ENCODE measurements at places on chromosomes 6 and 20.

GRCh38 chr6:70390067-70390466 is 23.2 kb upstream of the FAM135A start:
- DNase-seq: no peak

DNA sequence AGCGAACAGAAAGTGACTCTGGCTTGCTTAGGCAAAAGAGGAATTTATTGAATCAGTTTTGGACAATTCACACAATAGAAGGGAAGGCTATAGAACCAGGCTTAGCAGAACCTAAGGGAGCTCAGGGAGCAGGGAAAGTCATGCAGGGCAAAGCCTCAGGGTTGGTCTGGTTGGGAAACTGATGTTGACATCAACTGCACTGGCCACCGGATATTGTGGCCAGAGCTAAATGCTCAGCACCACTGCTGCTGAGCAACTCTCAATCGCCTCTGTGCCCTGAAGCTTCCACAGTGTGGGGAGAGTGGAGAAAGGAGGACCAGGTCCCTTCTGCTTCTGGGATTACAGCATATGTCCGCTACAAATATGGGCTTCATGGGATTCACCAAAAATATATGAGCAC is 93.3 kb upstream of the GCM1 start:
- no peak for DNase-seq

DNA sequence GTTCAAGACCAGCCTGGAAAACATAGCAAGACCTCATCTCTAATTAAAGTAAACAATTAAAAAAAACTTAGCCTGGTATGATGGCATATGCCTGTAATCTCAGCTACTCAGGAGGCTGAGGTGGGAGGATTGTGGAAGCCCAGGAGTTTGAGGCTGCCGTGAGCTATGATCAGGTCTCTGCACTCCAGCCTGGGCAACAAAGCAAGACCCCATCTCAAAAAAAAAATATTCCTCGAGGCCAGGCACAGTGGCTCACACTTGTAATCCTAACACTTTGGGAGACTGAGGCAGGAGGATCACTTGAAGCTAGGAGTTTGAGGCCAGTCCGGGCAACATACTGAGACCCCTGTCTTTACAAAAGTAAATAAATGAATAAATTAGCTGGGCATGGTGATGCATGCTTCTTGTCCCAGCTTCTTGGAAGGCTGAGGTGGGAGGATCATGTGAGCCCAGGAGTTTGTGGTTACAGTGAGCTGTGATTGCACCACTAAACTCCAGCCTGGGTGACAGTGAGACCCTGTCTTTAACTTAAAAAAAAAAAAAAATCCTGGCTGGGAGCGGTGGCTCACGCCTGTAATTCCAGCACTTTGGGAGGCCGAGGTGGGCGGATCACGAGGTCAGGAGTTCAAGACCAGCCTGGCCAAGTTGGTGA is 9.3 kb upstream of the C2 start:
- DNase-seq: no peak

GRCh38 chr6:113873043-113873667 is 16.0 kb downstream of the MARCKS start:
- no peak for DNase-seq

DNA sequence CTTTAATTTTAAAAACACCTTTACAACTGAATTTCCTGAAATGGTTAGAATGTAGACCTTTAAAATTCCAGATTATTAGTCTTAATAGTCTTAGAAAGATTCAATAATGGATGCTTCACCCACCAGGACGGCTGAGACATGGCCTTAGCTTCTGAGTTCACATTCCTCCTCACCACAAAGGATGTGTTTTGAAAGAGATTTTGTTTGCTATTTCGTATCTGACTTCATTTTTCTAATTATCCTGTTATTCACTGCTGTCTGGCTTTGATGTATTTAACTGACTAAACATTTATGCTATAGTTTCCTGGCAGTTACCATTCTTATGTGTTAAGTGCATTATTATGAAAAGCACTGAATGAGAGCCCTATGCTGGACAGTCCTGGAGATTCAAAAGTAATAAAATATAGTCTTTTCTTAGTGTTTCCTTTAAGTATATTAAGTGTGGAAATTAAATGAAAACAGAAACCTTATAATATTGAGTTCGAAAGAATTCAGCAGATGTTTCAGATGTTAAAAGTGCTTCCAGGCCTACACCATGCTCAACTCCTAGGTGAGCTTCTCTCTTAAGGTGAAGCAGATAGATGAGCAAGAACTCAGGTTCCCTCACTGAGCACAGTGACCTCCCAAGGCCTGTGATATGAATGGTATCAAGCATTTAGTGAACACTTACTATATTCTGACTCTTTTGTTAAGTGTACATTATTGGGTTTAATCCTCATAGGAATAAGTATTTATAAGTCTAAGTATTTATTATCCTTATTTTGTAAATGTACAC is 40.3 kb downstream of the MAP3K4 start:
- DNase-seq: no peak

DNA sequence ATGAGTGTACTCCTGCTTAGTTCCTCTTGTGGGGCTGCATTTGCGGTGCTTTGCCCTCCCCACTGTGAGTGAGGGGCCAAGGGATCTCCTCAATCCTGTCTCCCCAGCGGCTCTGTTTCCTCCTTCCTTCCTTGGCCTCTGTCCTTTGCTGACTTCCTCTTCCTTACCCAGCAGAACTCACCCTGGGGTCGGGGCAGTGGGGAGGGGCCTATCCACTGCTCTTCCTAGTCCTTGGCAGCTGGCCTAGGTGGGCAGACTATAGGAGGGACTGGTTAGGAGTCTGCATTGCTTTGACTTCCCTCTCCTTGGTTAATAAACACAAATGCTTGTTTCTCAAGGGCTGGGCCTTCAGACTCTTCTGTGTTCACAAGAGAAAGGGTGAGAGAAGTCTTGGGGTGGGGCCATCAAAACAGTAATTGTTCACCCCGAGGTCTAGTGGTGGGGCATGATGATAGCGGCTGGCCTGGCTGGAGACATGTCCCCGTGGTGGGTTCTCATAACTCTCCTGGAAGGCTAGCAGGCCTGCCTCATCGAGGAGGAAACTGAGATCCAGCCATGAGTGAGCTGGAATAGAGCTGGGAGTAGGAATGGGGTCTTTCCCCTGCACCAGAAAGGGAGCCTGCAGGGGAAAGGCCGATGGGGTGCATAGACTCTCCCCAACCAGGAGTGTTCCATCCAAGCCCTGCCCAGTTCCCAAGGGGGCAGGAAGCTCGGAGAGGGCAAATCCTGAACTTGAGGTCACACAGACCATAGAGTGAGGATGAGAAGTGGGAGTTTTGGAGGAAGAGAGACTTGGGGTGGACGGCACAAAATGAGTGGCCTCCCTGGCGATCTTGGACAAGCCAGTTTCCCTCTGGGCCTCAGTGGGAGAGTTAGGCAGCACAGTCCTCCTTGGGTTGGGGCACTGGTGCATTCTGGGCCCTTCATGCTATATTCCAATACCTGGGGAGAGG is 12.7 kb downstream of the FAM110A start:
- DNase-seq: no peak

DNA sequence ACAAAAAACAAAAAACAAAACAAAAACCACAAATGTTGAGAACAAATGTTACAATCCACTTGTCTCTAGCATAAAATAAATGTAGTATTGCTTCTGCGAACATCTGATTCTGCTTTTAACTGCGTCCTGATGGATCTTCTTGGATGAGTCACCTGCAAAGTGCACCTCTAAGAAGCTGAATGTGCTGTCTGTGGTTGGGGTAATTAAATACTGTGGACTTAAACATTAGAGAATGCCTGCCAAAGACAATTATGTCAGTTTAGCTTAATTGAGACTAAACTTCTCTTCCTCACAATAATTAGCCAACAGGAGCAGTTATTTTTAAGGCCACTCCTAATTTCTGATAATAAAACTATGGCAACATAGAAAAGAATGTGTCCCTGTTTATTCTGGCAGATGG is 253.4 kb downstream of the PHACTR1 start:
- no peak for DNase-seq

GRCh38 chr20:2224368-2224639 is 71.5 kb upstream of the TGM3 start:
- no peak for DNase-seq
